ENCODE measurements at places on chromosomes 5 and 9.

DNA sequence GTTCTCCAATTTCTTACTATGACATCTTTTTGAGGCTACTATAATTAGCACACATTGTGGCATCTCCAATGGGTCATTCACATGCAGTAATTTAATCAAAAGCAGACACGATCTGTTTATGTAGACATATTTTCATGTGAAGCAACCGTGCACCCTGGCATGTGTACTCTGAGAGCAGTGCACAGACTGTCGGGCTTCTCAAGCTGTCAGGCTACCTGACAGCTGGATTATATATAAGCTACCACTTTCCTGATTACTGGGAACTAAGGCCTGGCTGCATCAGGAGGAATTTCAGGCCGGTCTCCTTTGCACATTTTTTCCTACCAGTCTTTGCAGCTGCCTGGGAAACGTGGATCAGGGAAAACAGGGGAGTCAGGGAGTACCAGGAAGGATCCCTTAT is 197.5 kb downstream of the MAPKAP1 start:
- peak; percentile 74 for DNase-seq

- DNase-seq = peak; percentile 86
Measured at GRCh38 chr5:124515497-124516245, 230.8 kb downstream of the ZNF608 start.

- no peak for DNase-seq
Measured at GRCh38 chr5:141313711-141314110, 6.9 kb downstream of the TAF7 start.

- no peak for DNase-seq
Measured at GRCh38 chr9:90916147-90916734, 114.6 kb downstream of the SYK start.

DNA sequence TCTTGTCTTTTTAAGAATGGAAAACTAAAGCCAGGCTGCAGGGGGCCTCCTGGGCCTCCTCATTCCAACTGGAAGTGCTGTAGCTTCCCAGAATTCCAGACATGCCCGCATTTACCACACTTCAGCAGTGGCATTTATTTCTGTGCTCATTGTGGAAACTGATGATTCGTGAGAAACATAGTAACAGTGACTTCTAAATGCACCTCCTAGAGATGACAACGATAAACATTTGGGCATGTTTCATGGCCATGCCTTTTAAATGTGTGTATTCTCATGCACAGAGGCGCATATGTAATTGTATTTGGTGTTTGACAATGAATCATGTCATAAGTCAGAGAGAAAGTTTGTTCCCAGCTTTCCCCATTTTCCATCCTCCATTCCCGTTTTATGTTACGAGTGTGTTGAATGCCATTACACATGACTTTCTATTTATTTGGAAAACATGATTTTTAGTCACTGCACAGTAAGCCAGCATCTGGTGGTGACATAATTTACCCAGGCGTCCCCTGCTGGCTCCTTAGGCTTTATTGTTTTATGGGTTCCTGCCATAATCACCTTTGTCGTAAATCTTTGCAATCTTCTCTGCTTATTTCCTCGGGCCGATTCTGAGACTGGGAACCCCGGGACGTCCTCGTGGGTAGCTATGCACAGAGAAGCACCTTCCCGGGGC is 68.8 kb upstream of the FCN2 start:
- peak; percentile 93 for DNase-seq

GRCh38 chr5:56688402-56688801 is 126.9 kb upstream of the MAP3K1 start:
- DNase-seq = no peak

DNA sequence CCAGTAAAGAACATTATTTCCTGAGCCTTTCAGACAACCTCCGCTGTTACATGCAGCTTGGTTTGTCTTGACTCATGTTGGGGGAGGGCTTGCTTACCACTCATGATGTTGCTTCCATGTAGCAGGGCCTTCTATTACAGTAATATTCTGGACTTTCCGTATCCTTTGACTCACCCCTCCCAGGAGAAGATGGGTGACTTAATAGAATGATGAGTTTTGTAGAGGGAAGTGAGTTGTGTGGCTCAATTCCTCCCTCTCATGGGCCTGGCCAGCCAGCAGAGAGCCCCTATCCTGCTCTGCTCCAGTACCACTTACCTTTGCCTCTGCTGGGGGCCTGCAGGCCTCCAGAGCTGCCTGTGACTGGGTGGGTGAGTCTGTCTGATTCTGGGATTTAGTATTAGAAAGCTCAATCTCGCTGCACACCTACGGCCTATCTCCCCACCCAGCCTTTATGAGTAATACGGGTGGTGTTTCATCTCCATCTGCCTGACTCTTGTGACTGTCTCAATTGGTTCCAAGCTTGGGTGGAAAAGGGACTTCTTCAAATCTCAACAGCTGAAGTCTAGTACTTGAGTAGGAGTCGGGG is 52.6 kb upstream of the KLF9 start:
- DNase-seq = no peak

DNA sequence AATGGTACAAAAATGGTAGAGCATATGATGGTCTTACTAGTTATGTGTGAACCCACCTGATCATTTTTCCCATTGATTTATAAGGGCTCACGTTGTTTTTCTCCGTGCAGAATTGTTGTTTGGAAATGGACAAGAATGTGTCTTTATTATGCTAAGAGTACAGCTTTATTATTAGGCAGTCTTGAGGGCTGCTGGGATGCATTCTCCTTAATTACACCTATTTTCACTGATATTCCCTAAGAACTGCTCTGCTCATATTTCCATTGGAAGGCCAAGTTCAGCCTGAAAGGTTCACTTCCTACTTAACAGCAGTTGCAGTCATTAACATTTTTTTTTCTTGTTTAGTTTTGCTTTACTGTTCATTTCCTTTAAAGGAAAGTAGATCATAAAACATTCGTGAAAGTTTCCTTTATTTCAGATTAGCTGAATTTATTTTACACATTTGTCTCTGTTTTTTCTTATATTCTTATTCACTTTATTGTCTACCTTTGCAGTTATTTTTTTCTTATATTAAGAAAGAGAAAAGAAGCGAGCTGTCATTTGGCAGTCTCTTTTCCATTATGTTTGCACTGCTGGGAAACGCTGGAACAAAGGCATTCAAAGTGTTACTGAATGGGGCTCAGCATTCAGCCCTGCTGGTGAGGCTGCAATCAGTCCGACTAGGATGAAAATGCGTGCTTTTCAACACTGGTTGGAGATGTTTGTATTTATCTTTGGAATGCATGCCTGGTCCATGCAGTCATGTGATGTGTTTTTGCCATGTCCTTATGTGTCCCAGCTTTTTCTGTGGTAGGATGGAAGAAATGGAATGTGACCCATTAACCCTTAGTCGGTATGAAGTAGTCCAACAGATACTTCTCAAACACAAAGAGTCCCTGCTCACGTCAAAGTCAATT is 602.7 kb upstream of the ZNF608 start:
- DNase-seq = peak; percentile 42

- DNase-seq = no peak
Measured at GRCh38 chr5:176781638-176782570, 28.5 kb upstream of the UNC5A start.

GRCh38 chr9:107949061-107949460 is 459.5 kb upstream of the KLF4 start:
- no peak for DNase-seq

- DNase-seq = no peak
Measured at GRCh38 chr9:77651203-77651602, 3.1 kb upstream of the GNA14 start.

DNA sequence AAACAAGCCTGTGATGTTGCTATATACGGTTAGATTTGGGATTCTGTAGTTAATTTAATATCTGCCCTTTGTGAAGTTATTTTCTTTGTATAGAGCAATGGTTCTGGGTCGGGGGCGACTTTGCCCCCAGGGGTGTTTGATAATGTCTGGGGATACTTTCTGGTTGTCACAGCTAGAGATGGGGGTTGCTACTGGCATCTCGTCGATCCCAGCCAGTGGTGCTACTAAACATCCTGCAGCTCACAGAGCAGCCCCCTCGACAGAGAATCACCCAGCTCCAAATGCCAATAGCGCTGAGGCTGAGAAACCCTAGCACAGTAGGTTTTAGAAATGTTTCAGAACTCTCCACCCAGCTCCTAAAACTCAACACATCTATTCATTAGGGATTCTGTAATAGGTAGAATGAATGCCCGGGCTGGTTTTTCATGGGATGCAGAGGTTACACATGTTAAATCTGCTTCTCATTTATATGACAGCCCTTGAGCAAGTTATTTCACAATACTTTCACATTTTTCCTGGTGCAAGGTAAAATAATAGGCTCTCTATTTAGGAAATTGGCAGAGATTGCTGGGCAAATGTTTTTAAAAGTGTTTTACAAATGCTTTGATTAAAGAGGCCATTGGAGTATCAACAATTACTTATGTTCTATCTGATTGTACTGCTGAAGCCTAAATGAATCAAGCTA is 75.2 kb upstream of the CTSL start:
- DNase-seq = no peak

- DNase-seq = no peak
Measured at GRCh38 chr9:91659529-91660495, 236.2 kb upstream of the NFIL3 start.

DNA sequence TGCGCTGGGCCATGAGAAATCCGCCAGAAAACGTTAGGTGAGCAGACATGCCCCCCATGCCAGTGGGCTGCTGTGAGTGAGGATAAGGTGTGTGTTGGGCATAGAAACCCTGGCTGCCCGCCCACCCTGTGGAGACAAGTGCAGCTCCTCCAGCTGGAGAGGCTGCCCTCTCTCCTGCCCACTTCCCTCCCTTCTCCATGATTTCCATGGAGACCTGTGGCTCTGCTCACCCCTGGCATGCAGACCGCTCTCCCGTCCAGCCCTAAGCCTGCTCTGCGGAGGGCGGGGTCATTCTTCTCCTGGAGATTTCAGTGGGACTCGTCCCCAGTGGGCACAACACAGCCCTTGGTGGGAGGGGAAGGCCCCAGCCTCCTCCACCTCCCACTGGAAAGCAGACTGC is 133.0 kb upstream of the FAM120A start:
- DNase-seq = no peak

GRCh38 chr9:128055344-128056040 is 11.6 kb downstream of the NAIF1 start:
- no peak for DNase-seq

GRCh38 chr5:152547202-152547601 is 142.1 kb upstream of the NMUR2 start:
- DNase-seq = no peak

- DNase-seq = no peak
Measured at GRCh38 chr9:93240891-93241334, 57.0 kb downstream of the WNK2 start.

DNA sequence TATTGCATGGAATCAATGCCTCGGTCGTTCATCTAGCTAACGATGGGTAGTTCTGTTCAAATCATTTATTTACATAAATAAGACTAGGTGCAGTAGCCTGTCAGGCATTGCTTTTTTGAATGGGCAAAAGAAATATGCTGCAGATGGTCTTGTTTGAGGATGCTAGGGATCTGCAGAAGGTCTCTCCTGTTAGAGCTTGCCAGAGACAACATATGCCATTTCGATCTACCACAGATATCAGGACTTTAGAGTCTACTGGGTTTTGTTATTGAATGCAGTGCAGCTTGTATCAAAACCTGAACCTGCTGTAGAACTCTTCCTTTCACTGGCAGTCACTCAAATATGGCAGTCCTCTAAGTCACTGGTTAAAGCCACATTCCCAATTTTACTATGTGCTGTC is 381.1 kb upstream of the CDH10 start:
- DNase-seq = no peak

GRCh38 chr5:78373231-78373630 is 12.8 kb downstream of the SCAMP1 start:
- DNase-seq = no peak

- DNase-seq = peak; percentile 60
Measured at GRCh38 chr9:108077556-108077955, 588.0 kb upstream of the KLF4 start.
